ENCODE measurements at places on chromosomes 4 and X. TPM values are rescaled to one million over a fixed set of nuclear protein-coding genes. Genes with fewer than 3 reads are reported as not detected.
A peak's percentile ranks its signal among the peaks of the same experiment; 100 is the strongest.

GRCh38 chr4:73067971-73068394 lies 1.5 kb downstream of the COX18 start:
- peak overlapping the region; percentile 74 for H3K4me3 ChIP-seq
- no peaks in the 10 kb centered on the region for H3K27me3 ChIP-seq
- no peak for DNase-seq
- no peaks in the 10 kb centered on the region for H3K36me3 ChIP-seq
- peaks cover 5% of the 10 kb centered on the region for H3K4me1 ChIP-seq

The IGSF1 gene
- total RNA-seq, result 9.6 TPM

DNA sequence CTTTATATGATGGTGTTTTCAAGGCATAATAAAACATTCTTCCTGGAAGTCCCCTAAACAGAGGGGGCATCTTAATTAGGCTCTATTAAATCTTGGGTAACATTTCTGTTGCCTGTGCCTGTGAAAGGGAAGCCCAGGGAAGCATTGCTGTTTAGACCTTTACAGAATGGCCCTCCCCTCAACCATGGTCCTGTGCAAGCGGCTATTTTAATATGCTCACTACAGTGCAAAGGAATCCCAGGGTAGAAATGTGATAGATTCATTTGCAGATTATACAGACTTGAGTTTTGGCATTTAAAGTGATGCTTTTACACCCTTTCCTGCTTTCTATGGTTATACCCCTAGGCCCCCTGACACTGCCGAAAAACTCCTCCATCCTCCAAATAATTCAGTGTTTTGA lies 65.3 kb downstream of the CLCN5 start:
- no peaks in the 10 kb centered on the region for H3K27me3 ChIP-seq
- H3K4me1 ChIP-seq, result peaks cover 4% of the 10 kb centered on the region
- DNase-seq, result no peak
- H3K27ac ChIP-seq, result no peak overlapping the region

GRCh38 chr4:172202480-172203076 lies 389.4 kb downstream of the GALNTL6 start:
- DNase-seq, result peak; percentile 58
- H3K27me3 ChIP-seq, result no peaks in the 10 kb centered on the region
- H3K27ac ChIP-seq, result no peak overlapping the region
